Skin of body (tissue), 3 donors: ENCODE measurements at places on chromosomes 7 and 10. TPM values are rescaled to one million over a fixed set of nuclear protein-coding genes. Genes with fewer than 3 reads are reported as not detected.

The SGCE gene
- total RNA-seq: 113 TPM

The ZNF212 gene
- total RNA-seq: 6.6 TPM

DNA sequence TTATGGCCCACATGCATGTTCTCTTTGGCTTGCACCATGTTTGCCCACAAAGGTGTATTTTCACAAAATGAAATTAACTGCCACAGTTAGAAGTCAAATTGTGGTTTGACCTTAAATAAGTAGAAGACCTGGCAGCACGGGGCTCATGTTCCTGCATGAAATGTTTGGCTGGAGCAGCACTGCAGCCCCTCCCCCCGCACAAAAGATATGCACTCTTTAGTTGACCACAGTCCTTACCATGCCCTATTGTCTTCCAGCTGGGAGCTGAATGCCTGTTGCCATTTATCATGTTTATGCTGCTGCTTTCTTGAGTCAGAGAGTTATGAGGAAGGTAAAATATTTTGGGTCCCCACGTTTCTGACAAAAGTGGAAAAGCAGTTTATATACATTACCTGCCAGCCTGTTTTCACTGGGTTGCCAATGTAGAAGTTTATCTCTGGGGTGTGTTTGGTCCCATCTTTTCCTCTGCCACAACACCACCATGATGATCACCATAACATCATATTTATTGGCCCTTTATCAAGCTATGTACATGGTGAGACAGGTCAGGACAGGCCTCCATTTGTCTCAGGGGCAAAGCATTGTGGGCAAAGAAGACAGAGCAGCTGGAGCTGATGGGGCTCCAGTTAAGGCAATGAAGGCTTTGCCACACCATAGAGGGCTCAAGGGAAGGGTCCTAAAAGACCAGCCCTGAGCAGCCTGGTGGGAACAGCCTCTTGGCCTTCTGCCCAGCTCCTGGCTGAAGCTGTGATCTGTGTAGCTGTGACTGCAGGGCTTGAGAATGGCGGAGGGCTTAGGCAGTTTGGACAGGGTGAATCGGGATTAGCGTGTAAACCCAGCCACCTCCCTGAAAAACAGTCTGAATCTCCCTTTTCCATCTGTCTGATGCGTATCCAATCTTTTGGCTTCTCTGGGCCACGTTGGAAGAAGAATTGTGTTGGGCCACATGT lies 5.4 kb downstream of the PRF1 start:
- no peak for DNase-seq

- no peak for DNase-seq
These were observed 38.5 kb upstream of the PSMG3 start for GRCh38 chr7:1608318-1608717.

DNA sequence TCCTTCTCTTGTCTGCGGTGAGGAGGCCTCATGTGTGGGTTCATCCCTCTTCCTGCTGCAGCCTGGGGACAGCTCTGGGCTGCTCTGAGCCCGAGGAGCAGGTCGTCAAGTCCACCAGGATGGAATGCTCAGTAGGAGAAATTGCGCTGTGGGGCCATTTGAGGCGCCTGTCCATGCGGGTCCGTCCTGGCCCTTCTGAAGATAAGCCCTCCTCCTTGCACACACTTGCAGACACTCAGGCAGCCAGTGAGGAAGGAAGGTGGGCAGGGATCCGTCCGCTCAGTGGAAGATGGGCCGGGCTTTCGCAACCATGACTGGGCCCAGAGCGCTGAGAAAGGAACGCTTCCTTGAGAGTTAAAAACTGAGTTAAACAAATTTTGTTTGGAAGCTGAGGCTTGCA lies 356.8 kb downstream of the GLRX3 start:
- DNase-seq: no peak
